OCI-M1 (cell line): ENCODE measurements at places on chromosomes 12 and 14.

GRCh38 chr12:118618695-118619094 is 242.3 kb downstream of the SUDS3 start:
- no peak for DNase-seq

DNA sequence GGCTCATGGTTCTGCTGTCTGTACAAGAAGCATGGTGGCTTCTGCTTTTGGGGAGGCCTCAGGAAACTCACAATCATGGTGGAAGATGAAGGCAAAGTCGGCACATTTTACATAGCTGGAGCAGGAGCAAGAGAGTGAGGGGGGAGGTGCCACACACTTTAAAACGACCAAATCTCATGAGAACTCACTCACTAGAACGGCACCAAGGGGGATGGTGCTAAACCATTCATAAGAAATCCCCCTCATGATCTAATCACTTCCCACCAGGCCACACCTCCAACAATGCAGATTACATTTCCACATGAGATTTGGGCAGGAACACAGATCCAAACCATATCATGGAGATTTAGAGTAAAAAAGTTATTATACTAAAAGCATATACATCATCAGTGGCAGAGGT is 13.6 kb upstream of the LEMD3 start:
- DNase-seq: peak; percentile 64

DNA sequence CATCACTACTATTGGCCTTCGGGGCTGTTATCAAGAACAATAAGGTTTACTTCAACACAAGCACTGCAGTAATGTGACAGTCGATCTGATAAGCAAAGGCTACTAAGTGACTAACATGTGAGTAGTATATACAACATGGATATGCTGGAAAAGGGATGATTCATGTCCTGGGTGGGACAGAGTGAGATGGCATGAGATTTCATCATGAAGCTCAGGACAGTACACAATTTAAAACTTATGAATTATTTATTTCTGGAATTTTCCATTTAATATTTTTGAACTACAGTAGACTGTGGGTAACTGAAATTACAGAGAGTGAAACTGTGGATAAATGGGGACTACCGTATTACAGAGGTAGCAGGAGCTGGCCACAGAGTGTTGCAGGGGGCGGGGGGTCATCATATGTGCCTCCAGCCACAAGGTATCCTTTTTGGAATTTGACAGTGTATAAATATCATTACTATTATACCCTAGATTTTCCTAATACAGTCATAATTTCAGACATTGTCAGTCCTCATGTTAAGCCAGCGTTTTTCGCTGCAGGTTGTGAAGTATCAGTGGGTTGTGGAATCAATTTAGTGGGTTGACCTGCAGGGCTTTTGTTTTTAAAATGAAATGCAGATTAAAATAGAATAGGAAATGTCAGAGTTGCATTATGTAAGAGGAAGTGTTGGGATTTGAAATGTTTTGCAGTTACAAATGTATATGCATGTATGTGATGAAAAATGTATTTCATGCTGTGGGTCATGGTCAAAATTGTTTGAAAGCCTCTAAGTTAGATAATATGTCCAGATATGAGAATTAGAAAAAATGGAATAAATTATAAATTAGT is 148.0 kb upstream of the NUDT4 start:
- DNase-seq: peak; percentile 79

- no peak for DNase-seq
Observed at GRCh38 chr14:89424241-89424640, 7.2 kb upstream of the FOXN3 start.

GRCh38 chr14:22566845-22567244 is 22.2 kb downstream of the DAD1 start:
- no peak for DNase-seq

GRCh38 chr12:62543741-62544140 is 77.1 kb downstream of the MON2 start:
- no peak for DNase-seq

DNA sequence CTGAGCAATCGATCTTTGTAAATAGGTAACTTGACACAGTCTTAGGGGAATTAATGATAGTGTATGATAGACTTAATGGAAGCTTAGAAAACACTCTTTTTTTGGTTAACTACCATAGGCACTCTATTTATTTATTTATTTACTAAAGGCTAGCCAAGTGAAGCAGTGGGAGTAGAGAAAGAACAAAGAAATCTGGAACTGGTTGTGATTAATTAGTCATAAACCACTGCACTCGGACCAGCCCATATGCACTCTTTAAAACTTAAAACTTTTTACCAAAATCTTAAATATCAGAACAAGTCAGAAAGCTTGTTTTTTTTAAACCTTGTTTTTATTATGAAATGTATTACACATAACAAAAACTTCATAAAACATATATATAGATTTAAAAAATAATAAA is 49.5 kb upstream of the SRP54 start:
- no peak for DNase-seq

DNA sequence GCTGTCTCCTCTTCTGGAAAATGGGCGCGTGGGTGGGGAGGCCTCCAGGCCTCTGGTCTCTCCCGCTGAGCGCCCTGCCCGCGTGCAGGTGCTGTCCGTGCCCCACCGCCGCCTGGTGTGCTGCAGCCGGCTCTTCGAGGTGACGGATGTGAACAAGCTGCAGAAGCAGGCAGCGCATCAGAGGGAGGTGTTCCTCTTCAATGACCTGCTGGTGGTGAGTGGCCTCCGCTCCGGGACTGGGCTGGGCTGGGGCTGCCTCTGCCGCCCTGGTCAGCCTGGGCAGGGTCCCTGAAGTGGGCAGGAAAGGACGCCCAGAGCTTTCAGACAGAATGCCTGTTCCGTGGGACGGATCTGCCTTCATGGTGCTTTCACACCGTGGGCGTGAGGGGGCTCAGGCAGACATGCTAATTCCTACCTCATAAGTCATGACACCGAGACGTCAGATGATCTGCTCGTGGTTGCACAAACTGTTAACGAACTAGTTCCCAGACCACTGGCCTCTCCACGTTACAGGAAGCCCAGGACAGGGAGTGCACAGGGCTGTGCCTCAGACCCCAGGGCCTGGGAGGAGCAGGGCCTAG is 50.5 kb downstream of the SLC6A12 start:
- no peak for DNase-seq

DNA sequence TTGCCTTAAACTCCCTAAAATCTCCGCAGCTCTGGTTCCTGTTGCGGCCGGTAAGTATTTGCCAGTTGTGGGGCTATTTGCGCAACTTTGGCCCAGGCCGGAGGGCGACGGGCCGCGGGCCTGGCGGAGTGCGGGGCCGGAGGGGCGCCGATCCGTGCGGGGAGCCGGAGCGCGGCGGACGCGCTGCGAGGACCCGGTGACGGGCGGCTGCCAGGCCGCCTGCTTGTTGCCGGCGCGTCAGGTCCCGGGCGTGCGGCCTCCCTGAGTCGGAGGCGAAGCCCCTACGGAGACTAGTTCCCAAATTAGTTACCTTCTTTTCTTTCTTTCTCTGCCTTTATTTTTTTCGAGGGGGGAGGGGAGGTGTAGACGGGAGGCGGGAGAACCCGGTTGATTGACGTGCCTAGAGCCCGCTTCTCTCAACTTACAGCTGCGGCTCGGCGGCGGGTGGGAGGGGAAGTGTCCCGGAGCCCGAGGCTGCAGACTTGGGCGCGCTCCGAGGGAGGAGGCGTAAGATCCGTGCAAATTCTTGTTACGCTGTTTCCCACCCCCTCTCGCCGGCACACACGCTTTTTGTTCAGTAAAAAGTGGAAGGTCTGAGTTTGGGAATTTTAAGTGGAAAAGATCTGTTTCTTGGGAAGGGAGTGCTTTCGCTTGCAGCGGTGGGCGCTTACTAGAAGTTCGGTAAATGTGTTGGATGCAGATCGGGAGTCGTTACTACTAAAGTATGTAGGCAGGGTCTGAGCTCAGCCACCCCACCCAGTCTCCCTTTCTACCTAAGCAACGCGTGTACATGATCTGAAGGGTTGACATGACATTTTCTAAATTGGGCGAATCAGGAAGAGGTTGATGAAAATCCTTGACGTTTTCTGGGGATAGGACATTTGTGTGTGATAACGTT is 576 bp downstream of the ZBTB1 start:
- DNase-seq: peak; percentile 89

DNA sequence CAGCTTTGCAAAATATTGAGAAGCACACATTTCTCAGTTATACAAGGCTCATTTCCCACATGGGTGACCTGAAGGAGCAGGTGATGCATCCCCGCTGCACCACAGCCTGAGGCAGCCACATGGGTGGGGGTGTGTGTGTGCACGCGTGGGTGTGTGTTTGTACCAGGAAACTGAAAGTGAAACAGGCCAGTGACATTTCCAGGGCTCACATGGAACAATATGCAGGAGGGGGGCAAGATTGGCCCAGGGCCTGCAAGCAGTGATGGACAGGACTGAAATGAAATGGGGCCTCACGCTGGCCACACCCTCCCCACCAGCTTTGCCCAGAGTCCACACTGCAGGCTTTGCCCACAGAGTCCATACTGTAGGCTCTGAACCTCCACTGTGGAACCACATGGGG is 154.2 kb upstream of the PARP11 start:
- DNase-seq: peak; percentile 39

- DNase-seq: no peak
Observed at GRCh38 chr12:124379938-124380754, 85.3 kb downstream of the RFLNA start.

GRCh38 chr14:75311356-75311755 is 32.7 kb downstream of the FOS start:
- no peak for DNase-seq

DNA sequence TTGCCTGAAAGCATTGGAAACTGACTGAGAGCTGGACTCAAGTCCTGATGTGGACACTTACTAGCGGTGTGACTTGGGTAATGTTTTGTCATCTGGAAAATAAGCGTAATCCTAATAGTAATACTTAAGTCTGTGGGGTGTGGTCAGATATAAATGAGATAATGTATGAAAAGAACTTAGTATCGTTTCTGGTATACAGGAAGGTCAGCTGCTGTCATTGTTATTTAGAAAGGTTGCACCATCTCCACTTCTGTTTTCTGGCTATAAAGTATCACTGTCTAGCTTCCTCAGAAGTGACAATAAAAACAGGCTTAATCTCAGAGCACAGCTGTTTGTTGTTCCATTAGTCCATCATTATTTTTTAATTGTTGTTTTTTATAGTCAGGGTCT is 34.1 kb upstream of the TUBA1C start:
- peak; percentile 44 for DNase-seq

- DNase-seq: no peak
Observed at GRCh38 chr12:106719879-106720278, 54.6 kb upstream of the RIC8B start.

DNA sequence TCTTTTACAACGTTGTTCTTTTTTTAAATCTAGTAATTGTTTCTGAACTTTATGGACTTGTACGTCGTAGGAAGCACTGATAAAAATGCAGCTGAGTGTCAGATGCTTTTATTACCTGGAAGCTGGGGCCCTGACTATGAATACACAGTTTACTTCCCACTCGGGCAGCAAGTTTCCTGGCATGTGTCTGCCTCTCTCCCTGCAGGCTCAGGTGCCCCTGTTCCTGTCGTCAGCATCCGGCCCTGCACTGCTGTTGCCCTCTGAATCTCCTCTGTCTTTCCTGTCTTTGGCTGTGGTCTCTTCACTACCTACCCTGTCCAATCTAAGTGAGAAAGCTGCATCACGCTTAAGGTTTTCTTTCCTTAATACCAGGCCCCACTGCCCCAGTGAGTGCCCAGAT is 75.8 kb downstream of the PELI2 start:
- DNase-seq: no peak

GRCh38 chr14:44316647-44317440 is 190.2 kb downstream of the FSCB start:
- peak; percentile 85 for DNase-seq

- DNase-seq: no peak
Observed at GRCh38 chr14:101249676-101250036, 311.6 kb upstream of the DIO3 start.

- DNase-seq: no peak
Observed at GRCh38 chr12:113075137-113075683, 18.7 kb downstream of the DTX1 start.

- DNase-seq: no peak
Observed at GRCh38 chr12:130762319-130762675, 46.2 kb upstream of the RIMBP2 start.

DNA sequence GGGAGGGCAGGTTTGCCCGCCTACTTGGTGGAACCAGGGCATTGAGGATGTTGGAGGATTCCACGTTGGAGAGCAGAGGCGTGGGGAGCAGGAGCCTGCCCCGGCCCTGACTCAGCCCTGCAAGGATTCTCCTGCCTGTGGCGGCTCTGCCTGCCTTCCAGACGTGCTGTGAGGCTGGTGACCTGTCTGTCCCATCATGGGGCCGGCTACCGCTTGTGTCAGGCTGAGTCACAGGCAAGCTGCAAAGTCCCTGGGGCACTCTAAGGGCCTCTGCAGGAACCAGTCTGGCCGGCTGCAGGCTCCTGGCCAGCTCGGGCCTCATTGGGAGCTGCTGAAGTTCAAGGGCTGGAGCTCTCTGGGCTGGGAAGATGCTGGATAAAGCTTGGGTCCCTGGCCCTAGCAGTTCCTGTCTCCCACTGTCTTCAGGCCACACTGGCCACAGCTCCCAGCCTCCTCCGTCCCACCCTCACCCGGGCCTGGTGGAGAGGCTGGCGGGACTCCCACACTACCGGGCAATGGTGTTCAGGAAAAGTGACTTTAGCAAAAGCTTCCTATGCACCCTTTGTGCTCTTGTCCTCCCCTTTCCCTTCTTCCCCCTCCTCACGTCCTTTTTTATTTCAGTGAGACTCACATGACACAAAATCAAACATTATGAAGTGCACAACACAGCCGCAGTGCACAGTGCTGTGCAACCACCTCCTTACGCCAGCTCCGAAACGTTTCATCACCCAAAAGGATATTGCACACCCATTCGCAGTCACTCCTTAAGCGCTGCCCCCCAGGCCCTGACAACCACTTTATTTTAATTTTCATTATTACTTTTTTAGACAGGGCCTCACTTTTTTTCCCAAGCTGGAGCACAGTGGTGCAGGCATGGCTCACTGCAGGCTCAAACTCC is 22.0 kb upstream of the ULK1 start:
- DNase-seq: no peak

DNA sequence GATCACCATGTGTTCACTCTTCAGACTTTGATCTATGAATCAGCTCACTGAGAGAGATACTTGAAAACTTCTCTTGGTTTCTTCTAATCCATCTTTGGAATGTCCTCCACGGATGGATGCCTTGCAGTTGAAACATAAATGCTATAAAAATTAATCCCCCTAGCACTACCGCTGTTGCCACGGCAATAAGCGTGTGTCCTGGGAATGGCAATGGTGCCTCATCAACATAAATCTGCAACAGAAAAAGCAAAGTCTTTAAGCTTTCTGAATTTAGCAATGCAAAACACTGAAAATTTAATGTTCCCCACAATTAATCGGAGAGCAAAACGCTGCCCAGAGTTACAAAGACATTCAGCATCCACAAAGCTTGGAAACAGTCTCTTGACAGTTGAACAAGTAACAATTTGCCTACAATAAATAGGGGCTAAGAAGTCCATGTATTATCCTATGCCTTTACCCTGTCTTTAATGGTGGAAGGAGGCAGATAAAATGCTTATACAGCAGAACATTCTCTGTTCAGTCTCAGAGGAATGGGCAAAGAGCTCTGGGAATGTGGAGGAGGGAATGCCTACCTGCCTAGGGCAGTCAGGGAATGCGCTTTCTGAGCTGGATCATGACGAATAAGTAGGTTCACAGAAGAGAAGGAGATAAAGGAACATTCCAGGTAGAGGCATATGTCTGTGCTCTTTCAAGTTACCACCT is 70.9 kb upstream of the PPP4R3A start:
- no peak for DNase-seq

GRCh38 chr12:109448272-109448671 is 28.8 kb downstream of the KCTD10 start:
- no peak for DNase-seq

- no peak for DNase-seq
Observed at GRCh38 chr14:98835051-98835824, 436.8 kb downstream of the BCL11B start.

GRCh38 chr12:52079576-52080402 is at the start of gene SMIM41:
Gene SMIM41 (plus strand): TSS chr12:52079704. CDS start chr12:52079780, 76 bp downstream.
- DNase-seq: no peak
